Naive thymus-derived CD8-positive, alpha-beta T cell (primary cell): ENCODE measurements at places on chromosomes 4 and X. TPM values are rescaled to one million over a fixed set of nuclear protein-coding genes. Genes with fewer than 3 reads are reported as not detected.

RFC1 gene
- polyA plus RNA-seq = 32.6 TPM

BST1 gene
- 0.35 TPM for polyA plus RNA-seq

NDST3 gene
- not detected for polyA plus RNA-seq

F9 gene
- not detected for polyA plus RNA-seq

DNA sequence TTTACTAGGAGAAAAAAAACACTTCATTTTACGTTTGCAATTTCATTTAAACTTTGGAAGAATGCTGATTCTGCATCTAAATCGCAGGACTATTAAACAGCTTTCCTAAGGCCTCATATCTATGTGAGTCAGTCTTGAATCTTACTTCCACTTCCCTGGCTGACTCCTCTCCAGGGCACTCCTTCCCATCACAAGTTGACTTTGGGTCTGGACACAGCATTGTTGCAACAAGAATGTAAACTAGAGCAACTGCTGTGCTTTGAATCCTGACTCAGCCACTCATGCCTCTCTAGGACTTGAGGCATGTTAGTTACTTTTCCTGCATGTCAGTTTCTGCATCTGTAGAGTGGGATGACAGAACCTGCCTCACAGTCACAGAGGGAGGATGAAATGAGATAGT, 413.8 kb downstream of the FAT4 start:
- no peaks in the 10 kb centered on the region for H3K27me3 ChIP-seq
- no peak overlapping the region for H3K27ac ChIP-seq
- no peaks in the 10 kb centered on the region for H3K36me3 ChIP-seq
- DNase-seq = no peak
- H3K4me1 ChIP-seq = no peaks in the 10 kb centered on the region
- H3K4me3 ChIP-seq = no peak overlapping the region
